ENCODE measurements at places on chromosomes 11 and 22. TPM values are rescaled to one million over a fixed set of nuclear protein-coding genes. Genes with fewer than 3 reads are reported as not detected.

The GVQW3 gene
- polyA plus RNA-seq: 2.4 TPM

The BTG4 gene
- polyA plus RNA-seq: not detected

The GAL3ST3 gene
- polyA plus RNA-seq: not detected

The ISX gene
- polyA plus RNA-seq: not detected

The NTM gene
- polyA plus RNA-seq: 1.6 TPM

The OTOG gene
- not detected for polyA plus RNA-seq

The YPEL1 gene
- 1.5 TPM for polyA plus RNA-seq

The C11orf42 gene
- not detected for polyA plus RNA-seq

The PAMR1 gene
- 14.6 TPM for polyA plus RNA-seq

All from adipose tissue (tissue), 3 donors.